ENCODE measurements at places on chromosomes 2 and 18.

DNA sequence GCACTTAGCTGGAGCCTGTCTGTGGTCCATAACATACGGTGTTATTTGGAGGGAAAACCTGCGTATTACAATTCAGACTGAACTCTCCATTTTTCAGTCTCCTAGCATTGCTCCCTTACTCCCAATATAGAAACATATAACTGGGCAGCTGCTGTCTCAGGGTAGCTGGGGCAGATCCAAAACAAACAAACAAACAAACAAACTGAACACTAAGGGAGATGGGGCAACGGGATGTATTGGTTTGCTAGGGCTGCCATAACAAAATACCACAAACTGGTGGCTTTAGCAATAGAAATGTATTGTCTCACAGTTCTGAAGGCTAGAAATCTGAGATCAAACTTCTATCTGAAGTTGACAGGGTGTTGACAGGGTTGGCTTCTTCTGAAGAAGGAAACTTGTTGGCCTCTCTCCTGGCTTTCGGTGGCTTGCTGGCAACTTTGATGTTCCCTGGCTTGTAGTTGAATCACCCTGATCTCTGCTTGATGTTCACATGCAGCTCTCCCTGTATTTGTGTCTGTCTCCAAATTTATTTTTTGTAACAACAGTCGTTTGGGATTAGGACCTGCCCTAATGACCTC, 329.3 kb upstream of the ZNF804A start:
- DNase-seq = no peak

- DNase-seq = peak; percentile 45
These were observed 32.5 kb downstream of the CCDC68 start for GRCh38 chr18:54926593-54927325.

GRCh38 chr18:73043611-73044010, 175.8 kb upstream of the NETO1 start:
- DNase-seq = no peak

DNA sequence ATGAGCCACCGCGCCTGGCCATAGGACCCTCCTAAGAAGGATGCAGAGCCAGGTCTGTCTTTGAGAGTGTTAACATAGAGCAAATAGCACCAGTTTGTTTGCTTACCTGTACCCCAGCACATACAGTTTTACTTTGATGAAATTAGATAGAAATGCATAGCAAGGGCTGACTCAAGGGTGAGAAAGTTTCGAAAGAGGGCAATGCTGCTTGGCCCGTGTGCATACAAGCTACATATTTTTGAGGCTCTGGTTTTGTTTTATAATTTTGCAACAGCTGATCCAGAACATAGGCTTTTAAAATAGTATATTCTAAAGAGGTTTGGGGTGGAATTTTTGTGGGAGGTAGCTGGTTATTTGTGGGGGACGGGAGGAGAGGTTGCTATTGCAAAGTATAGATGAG, 151.7 kb downstream of the MCFD2 start:
- DNase-seq = peak; percentile 73

DNA sequence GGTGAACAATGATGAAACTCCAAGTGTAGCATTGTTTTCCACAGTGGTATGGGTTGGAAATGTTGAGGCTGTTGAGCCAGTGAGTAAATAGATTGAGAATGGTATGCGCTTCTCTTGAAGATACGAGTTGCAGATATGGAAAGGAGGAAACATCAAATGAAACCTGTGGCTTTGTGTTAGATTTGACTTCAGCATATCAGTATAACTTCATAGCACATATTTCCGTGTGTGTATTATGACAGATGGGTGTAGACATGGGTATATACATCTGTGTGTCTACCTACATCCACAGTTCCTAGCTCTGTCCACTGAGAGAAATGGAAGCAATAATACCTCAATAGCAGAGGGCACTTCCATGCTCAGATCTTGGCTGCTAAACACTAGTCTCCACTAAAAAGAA, 8.0 kb downstream of the SNED1 start:
- DNase-seq = no peak

- DNase-seq = peak; percentile 65
These were observed 76.0 kb downstream of the EPC2 start for GRCh38 chr2:148720501-148721001.

- no peak for DNase-seq
These were observed 95.5 kb downstream of the MTCL1 start for GRCh38 chr18:8800876-8801262.

- DNase-seq = no peak
These were observed 41.6 kb downstream of the ARHGEF4 start for GRCh38 chr2:130878316-130878715.

DNA sequence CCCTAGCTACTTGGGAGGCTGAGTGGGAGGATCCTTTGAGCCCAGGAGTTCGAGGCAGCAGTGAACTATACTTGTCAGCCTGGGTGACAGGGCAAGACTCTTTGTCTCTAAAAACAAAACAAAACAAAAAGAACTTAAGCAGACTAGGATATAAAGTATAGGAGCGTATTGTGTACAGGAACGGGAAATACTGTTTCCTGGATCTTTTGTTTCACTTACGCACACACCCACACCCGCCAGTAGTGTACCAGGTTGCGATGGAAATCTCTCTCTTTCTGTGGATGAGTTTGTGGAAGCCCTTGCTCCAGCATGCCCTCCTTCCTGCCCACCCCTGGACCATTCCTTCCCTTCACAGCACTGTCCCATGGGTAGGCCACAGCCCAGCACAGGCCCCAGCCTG, 136.3 kb downstream of the RPIA start:
- DNase-seq = no peak

GRCh38 chr18:9989481-9989880, 75.7 kb downstream of the VAPA start:
- DNase-seq = no peak

DNA sequence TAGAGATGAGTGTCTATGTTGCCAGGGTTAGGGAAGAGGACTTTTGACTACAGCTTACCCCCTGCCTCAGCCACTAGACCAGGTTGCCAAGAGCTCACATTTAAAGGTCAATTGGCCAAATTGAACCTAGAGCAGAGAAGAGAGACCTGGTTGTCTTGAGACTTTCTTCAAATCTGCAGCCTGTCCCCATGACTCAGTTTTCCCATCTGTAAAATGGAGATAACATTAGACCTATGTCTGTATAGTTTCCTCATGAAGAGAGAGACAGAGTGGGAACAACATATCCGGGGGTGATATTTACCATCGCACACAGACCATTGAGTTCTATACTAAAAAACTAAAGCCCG, 1.6 kb upstream of the LIPG start:
- no peak for DNase-seq

DNA sequence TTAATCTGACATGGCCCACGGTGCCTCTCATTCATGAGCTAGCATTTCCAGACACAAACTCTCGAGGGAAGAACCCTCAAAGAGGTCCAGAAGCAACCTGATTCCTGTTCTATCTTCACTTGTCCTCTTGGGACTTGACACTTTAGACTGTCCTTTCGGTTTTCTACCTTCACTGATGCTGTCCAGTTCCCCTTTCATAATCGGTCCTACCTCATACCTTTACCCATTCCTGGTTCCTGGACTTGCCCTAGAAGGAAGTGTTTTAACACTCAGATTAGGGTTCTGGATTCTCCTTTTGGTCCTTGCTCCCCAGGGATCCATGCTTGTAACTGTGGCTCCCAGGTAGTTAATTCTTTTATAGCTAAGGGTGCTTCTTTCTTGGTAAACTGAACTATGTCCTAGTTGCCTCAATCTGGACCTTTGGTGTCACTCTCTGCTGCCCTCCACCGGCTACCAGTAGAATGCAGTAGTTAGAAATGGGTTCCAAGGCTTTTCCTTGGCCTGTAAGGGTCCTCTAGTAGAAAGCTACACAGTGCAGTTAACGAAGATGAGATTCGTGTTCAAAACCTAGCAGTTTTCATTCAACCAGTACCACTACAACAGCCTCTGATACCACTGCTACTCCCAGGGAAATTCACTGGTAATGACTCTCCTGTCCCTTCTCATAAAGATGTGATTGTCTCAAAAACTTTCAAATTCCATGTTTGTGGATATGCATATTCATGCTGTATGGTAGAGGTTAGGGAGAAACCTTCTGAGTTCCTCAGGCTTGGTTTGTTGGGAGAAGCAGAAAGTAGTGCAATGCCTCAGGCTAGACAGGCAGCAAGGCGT, 178.1 kb upstream of the CYP26B1 start:
- peak; percentile 11 for DNase-seq

DNA sequence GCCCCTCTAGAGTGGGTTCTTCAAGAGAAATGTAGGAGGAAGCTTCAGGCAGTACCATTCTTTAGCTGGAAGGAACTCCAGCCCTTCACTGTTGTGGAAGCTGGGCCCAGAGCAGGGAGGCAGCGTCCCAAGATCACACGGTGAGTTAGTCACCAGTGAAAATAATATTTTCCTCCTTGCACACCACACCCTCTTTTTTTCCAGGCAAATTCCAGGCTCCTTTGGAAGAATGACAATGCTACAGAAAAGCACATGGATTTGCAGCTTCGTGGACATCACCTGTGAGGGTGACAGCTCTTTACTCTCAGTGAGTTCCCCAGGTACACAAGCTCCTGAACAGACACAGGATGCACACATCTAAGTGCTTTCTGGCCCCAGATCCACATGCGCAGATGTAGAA, 157.1 kb downstream of the COL6A3 start:
- peak; percentile 80 for DNase-seq

- no peak for DNase-seq
These were observed 30.6 kb downstream of the HS1BP3 start for GRCh38 chr2:20620271-20620681.

- DNase-seq = no peak
These were observed 4.1 kb upstream of the GAREM2 start for GRCh38 chr2:26168785-26169184.

- DNase-seq = no peak
These were observed 258.4 kb downstream of the BCL11A start for GRCh38 chr2:60294901-60295635.

DNA sequence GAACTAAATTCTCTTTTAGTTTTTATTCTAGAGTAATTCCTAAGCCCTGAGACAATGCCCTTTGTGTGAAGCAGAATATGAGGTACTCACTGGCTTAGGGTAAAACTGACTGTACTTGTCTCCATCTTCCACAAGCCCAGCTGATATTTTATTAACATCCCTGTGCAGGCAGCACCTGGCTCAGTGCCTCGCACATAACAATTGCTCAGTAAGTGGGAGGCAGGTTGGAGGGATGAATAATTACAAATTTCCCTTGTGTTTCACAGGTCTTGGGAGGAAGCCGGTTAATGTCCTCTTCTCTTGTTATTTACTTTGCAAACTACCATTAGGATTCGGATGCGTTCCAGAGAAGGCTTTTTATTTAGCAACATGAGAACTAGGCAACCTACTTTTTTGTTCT, 249.8 kb upstream of the FSHR start:
- no peak for DNase-seq

DNA sequence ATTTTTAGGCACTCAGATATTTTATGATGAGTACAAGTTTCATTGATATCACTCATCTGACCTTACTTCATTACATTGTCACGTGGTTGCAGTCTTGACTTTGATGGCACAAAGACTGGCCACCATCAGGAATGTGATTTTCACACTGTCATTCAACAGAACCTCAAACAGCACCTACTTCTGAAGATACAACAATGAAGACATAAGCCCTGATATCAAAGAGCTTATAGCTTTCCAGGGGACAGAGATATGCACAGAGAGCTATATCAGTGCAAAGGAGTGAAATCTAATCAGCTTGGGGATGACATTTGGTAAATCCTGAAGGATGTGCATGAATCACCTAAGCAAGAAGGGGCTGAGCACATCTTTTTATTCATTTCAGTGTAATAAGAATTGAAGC, 72.3 kb downstream of the MEP1B start:
- no peak for DNase-seq

Data from fibroblast of villous mesenchyme (primary cell).